ENCODE measurements at places on chromosomes 1 and 21.

DNA sequence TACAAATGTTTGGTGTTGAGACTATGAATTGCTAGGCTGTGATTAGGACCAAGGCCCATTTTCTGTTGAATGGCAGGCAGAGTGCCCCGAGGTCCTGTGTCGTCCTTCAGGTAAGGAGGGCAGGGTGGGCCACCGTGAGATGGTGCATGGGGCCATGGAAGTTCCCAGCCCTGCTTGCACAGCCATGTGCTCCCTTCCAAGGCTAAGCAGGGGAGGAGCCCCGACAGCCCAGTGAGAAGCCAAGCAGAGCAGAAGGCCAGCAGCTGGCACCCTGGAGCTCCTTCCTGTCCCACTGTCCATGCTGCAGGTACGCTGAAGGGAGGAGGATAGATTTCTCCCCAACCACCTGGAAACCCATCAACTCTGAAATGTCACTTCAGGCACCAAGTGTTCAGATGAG lies 8.2 kb upstream of the NUAK2 start:
- no peak for DNase-seq

- no peak for DNase-seq
Measured at GRCh38 chr21:28220680-28221079, 772.0 kb downstream of the LTN1 start.

DNA sequence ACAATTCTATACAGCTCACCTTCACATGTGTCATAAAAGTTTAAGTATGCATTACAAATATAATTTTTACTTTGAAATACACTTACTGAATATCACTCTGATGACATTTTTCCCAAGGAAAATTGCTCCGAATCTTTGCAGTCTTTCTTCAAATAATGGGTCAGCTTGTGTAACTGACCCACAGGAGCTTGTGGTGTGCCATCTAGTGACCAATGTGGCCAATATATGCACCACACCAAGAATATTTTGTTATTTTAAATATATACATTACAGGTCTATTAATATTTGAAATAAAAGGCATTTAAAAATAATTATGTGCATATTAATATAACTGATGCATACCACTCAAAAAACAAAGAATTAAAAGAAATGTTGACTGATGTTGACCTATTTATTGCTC lies 271.4 kb downstream of the TBX15 start:
- no peak for DNase-seq

GRCh38 chr1:198203434-198203833 lies 46.6 kb downstream of the NEK7 start:
- DNase-seq = no peak

DNA sequence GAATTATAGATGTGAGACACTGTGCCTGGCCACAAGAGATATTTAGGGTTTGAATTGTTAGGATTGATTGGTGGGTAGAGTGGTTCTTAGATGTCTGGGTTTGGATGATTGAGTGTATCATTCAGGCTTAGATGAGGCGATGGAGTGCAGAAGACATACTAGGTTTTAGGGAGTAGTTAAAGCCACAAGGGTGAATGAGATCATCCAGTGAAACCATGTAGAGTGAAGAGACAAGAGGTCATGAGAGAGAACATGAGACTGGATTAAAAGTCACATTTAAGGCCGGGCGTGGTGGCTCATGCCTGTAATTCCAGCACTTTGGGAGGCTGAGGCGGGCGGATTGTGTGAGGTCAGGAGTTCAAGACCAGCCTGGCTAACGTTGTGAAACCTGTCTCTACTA lies 37.2 kb downstream of the ZFYVE9 start:
- DNase-seq = no peak

All from activated gamma-delta T cell (primary cell).